Hematopoietic multipotent progenitor cell (in vitro differentiated cells): ENCODE measurements at places on chromosomes 11 and 22. TPM values are rescaled to one million over a fixed set of nuclear protein-coding genes. Genes with fewer than 3 reads are reported as not detected.

DNAJB7 gene
- not detected for total RNA-seq

MYRF gene
- total RNA-seq, result 0.27 TPM

LRRC74B gene
- under 0.01 TPM for total RNA-seq

KRTAP5-1 gene
- total RNA-seq, result not detected

HTR3A gene
- total RNA-seq, result under 0.01 TPM

OR52I2 gene
- total RNA-seq, result not detected

LAYN gene
- total RNA-seq, result 0.27 TPM

- DNase-seq, result no peak
Measured at GRCh38 chr11:120063686-120064340, 74.1 kb downstream of the TRIM29 start.

DNA sequence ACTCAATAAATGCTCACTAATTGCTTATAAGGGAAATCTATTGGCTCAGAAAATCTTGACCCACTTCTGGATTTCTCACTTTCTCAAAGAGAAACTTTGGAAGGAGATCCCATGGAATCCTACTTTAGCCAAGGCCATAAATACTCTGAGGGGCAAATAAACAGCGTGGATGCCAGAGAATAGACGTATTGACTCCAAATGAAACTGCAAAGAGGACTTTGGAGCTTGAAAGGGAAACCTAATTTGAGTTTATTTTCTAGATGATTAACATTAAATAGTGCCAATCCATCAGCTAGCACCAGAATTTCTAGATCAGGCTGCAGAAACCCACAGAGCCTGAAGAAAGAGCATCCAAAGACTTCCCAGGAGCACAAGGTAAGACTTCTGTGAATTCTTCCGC lies at the start of gene MS4A18:
TSS of gene MS4A18 (plus strand) at position 301 of the 400 bp plus-strand sequence.
- DNase-seq, result no peak

DNA sequence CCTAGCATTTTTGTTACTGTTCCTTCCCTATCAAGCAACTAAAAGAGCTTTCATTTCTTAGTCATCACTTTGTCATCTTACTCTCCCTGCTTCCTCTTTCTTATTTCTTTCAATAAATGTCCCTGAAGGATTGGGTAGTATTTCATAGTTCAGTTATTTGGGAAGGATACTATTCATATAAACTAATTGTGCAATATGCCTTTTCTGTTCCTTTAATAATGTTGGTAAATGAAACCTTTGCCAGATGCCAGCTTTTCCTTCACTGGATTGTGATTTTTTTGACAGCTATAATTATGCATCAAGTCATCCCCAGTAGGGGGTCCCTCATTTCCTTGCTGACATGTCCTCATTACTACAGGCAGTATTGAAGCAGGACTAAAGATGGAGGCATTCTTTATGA lies 101.7 kb downstream of the ATM start:
- no peak for DNase-seq

GRCh38 chr22:44413211-44413610 lies 84.8 kb downstream of the RTL6 start:
- DNase-seq, result no peak

DNA sequence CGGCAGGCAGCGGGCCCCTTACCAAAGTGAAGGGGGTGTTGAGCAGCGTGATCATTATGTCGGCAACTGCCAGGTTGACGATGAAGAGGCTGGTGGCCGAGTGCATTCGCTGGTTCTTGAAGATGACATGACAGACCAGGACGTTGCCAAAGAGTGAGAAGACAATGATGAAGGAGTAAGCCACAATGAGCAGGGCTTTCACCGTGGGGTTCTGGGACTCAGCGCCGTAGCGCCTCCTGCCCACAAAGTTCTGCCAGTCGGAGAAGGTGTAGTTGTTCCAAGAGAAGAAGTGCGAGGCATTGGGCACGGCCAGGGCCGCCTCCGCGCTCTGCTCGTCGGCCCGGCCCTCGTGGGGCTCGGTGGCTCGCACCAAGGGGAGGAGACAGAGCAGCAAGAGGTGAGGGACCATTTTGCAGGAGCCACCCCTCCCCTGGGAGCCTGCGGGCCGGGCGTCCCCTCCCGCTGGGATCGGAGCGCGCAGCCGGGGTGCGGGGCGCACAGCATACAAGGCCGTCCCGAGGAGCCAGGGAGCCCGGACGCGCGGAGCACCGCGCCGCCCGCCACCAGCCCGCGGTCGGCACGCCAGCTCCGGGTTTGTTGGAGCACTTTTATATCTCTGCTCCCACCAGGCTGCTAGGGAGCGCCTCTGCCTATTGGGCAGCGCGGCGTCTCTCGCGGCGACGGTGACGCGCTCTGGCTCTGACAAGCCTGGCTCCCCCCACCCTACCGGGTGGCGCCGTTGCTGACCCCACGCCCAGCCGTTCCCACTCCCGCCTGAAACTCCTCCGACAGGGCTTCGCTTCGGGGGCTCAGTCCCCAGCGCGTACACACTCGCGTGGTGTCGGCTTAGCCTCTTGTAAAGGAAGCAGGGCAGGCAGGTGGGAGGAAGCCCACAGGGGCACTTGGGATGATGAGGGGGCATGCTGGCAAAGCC lies at the start of gene GPR83:
TSS of gene GPR83 (minus strand) at position 581 of the 934 bp plus-strand sequence. CDS start at position 409, 172 bp downstream.
- peak; percentile 11 for DNase-seq

DNA sequence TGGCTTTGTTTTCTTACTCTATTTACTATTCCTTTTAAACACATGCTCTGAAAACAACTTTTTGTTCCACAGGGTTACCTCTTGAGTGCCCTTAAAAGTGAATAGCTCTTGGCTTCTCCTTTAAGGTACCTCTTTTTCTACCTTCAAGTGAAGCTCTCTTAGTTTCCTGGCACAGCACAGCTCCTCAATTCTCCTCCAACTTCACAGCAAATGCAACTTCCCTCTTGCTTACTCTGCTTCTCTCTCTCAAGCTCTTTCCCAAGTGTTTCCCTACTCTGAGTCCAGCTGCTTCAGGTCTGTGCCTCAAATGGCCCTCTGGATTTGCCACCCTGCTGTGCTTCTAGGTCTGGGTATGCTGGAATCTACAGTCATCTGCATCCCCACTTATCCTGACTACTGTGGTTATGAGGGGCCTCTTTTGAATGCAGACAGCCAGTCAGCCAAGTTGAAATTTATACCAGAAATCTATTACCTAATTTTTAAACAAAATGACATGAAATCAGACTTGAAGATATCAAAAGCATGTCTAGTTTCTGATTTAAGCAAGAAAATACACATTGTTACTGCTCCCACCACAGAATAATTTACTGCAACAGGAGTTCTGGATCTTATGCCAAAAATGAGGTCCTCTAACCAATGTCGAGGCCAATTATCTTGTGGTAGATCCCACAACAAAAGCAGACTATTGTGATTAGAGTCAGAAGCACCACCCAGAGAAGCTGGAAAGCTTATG lies 371.1 kb downstream of the SOX6 start:
- DNase-seq, result no peak

DNA sequence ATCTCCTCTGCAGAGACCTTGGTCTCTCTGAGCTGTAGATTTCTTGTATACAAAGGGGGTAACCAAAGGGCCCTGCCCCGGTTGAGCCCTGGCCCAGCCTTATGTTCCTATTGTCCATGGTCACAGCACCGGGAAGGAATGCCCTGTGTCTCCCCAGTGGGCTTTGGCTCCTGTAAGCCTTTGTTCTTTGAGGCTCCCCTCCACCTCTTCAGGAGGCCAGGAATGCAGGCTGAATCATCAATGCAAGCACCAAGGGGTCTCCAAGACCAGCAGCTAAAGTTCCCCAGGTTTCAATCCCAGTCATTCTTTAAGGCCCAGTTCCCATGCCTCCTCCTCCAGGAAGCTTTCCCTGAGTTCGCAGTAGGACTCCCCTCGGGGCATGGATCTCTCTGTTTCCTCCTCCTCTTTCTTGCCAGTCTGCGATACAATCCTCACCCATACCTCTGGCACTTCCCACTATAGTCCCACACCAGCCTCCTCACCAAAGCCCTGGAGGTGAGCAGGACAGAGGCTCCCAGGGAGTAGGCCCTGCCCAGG lies 29.2 kb upstream of the KLHL35 start:
- no peak for DNase-seq
